Stimulated activated CD8-positive, alpha-beta memory T cell treated with anti-CD3 and anti-CD28 coated beads, Interleukin-15, amount 100 ng/mL, for 24 hours (primary cell): ENCODE measurements at places on chromosomes 2 and 18.

DNA sequence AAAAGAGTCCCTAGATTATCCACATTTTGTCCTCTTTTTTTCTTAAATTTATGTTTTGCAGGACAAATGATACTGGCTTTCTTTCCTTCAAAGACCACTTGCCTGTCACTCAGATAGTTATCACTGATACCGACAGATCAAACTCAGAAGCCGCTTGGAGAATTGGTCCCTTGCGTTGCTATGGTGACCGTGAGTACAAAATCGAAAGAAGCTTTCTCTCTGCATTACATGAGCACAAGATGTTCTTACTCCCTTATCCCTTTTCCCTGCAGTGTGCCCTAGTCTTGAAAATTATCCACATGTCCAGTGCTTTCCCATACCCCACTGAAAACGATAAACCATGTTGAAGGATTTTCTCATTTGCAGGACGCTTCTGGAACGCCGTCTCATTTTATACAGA, 738.5 kb downstream of the CNTNAP5 start:
- no peak for DNase-seq

GRCh38 chr18:48639772-48640432, 101.1 kb downstream of the CTIF start:
- DNase-seq, result no peak

DNA sequence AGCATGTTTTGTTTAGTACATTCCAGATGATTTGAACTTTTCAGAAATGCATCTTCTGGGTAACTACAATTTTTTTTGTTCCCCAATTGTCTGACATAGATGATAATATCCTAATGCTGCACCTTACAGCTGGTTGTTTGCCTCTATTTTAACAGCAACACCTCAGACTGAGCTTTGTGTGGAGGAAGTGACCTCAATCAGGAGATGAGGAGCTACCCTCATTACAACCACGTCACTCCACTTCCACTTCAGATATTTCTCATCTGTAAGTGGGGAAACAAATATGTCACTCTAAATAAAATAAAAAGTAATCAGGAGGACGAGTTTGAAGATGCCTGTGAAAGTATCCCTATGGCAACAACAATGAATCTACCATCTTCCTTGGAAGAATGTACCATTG, 12.1 kb upstream of the SRSF7 start:
- no peak for DNase-seq

- no peak for DNase-seq
These were observed 5.1 kb upstream of the TEX51 start for GRCh38 chr2:126893606-126894005.

- DNase-seq, result no peak
These were observed 20.7 kb upstream of the OSBPL6 start for GRCh38 chr2:178173657-178174056.

- DNase-seq, result no peak
These were observed 34.2 kb downstream of the TGFA start for GRCh38 chr2:70519453-70519852.
